ENCODE measurements at places on chromosomes 5 and 9.

- no peak for DNase-seq
Measured at GRCh38 chr9:12695474-12695873, 2.3 kb downstream of the TYRP1 start.

GRCh38 chr9:69458176-69458575, 133.2 kb downstream of the ENTREP1 start:
- no peak for DNase-seq

DNA sequence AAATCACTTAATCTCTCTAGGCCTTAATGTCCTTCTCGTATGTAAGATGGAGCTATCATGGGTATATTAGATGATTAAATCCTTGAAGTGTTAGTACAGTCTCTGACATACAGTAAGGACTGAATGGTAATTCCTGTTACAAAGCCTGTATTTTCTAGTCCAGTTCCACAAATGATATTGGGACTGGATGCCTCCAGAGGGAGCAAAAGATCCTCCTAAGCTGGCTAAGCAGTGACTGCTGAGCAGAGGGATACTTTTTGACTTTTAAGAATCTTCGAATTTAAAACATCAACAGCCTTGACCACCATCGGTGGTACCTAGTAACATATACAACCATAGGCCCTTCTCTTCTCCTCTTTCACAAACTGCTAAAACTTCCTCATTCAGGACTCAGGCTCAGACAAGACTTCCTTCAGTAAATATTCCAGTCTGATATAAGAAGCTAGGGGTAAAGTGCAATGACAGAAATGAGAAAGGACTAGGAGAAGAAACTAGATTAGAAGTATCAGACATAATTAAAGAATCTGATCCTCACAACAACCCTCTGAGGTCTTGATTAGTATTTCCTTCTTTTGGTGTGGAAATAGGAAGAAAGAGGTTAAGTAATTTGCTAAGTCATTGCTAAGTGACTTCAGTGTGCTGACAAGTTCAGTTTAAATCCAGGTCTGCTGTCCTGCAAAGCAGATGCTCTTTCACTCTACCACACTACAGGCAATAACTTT, 13.9 kb downstream of the PTAR1 start:
- peak; percentile 17 for DNase-seq

DNA sequence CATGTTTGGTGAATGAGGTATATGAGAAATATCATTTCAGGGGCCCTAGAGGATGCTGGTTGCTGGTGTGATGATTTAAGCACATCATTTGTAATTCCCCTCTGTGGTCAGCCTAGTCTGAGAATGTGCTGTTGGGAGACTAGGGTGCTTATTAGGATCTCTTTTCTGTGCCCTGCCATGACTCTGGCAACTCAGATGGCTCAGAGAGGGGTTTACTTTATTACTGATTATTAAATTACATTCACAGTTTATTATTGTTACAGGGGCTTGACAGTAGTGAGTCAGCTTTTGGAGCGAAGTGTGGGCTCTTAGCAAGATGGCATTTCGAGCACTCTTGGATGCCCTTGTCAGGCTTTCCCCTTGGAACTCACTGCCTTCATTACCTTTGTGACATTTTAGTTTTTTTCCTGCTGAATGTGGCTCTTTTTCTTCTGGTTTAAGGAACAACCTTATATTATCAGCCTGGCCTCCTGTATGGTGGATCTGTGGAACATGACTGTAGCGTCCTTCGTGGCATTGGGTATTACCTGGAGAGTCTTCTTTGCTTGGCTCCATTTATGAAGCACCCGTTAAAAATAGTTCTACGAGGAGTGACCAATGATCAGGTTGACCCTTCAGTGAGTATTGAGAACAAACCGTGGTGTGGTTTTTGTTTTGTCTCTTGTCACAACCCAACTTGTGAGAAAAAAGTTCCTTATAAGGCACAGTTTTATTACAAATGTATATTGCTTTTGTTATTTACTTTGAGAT, 33.8 kb downstream of the RCL1 start:
- DNase-seq: no peak

DNA sequence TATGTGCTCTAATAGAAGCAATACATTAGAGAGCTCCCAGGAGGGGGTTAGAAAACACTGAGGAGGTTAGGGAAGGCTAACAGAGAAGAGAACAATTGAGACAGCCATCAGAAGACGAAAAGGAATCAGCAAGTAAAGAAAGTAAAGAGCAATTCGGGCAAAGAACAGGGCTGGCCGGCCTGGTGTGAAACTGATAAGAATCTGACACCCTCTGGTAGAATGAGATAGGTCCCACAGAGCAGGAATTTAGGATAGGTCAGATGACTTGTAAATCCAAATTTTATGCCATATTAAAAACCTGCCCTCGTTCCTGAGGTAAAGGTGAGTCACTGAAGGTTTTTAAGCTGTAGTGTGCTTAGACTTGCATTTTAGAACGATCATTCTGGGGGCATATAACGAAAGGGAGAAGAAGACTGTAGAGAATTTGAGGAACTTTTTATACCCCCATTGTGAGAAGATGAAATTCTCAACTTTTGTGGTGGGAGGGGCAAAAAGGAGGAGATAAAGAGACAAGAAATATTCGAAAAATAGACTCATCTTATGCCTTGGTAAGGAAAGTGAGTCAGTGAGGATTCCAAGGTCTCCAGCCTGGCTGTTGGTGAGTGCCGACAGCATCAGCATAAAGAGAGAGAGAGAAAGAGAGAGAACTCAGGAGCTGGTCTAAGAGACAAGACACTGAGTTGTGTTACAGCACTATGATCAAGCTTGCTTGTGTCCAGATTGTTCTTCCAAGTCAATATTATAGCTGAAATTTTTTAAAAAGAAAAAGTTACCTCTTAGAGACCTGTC, 51.3 kb downstream of the TMEM167A start:
- DNase-seq: no peak

- no peak for DNase-seq
Measured at GRCh38 chr5:15267966-15268365, 232.0 kb upstream of the FBXL7 start.

GRCh38 chr5:146967646-146968045, 89.1 kb upstream of the PPP2R2B start:
- DNase-seq: no peak

DNA sequence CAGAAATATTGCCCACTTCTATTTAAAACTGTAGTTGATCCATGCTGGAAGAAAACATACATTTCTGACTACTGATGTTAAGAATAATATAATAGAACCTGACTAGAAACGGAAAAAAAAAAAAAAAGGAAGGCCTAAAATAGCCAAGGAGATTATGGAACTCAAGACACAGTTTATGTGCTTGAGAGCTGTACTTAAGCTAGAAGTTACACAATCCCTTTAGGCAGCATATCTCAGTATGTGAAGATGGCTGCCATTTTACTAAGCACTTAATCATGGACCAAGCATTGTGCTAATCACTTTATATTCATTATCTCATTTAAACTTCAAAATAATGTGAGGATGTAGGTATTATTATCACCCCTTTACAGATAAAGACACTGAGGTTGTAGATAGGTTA, 73.0 kb upstream of the NR4A3 start:
- no peak for DNase-seq

- no peak for DNase-seq
Measured at GRCh38 chr5:40474250-40474649, 205.5 kb upstream of the PTGER4 start.

DNA sequence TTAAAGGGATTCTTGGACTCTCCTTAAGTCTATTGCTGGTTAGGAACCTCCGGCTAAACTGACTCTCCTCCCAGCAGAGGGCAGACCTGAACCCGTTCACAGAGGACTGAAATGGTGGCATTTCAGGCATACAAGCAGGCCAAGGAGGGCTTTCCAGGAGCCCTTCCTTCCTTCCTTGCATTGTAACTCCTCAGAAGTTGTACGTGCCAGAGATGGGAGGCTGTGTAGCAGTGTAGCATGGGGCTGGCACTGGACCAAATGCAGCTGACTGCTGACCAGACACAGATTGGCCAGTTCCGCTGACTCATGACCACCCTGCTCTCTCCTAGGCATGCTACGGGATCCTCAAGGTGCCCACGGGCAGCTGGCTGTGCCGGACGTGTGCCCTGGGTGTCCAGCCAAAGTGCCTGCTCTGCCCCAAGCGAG, 36.4 kb downstream of the JADE2 start:
- no peak for DNase-seq

- DNase-seq: no peak
Measured at GRCh38 chr5:59065554-59065953, 482.7 kb downstream of the RAB3C start.

- DNase-seq: no peak
Measured at GRCh38 chr9:79684711-79685575, 113.2 kb downstream of the TLE4 start.

DNA sequence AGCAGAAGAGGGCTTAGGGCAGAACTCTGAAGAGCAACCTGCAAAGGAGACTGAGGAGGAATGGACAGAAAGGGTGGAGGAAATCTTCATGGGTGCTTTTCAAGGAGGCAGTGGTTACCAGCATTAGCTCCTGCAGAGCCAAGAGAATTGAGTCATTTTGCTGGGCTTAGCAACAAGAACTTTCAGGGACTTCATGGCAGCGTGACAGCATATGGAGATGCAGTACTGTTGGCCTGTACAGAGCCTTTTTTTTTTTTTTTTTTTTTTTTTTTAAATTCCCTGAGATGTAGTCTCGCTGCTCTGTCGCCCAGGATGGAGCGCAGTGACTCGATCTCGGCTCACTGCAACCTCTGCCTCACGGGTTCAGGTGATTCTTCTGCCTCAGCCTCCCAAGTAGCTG, 296.0 kb upstream of the DMRT1 start:
- no peak for DNase-seq

GRCh38 chr9:16315720-16316119, 554.8 kb downstream of the BNC2 start:
- no peak for DNase-seq

- no peak for DNase-seq
Measured at GRCh38 chr9:117458066-117458465, 43.2 kb upstream of the ASTN2 start.

- no peak for DNase-seq
Measured at GRCh38 chr5:97191893-97192292, 8.8 kb upstream of the RIOK2 start.

- DNase-seq: no peak
Measured at GRCh38 chr5:171661143-171661542, 124.5 kb upstream of the SMIM23 start.

- DNase-seq: no peak
Measured at GRCh38 chr5:161535762-161536161, 10.8 kb downstream of the GABRB2 start.

DNA sequence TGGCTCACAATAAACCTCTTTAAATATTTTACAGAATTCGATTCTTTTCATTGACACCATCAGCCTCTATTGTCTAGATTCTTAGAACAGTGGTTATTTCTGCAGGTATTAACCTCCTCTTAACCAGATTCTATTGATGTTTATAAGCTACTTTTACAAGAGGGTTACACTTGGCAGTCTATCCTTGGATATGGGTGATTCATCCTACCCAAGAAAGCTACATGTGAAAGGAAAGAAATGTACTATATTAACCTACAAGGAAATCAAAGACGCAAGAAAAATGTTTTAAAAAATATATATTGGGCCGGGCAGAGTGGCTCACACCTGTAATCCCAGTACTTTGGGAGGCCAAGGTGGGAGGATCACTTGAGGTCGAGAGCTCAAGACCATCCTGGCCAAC, 16.7 kb downstream of the SLC25A25 start:
- DNase-seq: no peak

DNA sequence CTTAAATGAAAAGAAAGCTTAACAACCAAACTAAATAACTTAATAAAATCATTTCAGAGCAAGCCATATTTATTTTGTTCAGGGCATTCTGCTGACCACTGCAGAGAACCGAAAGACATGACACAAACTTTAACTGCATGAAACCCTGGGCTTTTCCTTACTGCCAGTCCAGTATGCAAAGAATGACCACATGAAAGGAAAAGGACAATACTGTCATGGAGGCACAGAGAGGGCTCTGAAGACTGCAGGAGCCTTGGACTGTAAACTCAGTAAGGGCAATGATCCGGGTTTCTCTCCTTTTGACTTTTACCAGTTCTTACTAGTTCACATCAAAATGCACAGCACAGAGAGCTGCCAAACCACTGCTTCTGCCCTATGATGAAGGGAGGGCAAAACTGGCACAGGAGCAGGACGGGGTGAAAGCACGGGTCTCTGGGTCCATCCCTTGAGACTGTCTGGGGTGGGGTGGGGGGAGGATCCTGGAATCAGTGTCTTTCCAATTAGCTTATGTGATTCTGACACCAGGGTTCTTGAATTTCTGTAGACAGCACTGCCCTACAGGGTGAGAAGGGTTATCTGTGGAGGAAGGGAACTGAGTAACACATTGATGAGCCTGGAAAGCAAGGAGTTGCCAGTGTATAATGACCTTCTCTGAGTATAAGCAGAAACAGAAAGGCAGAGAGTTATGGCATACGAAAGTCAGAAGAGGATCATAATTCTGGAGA, 44.7 kb downstream of the RNF130 start:
- DNase-seq: no peak

DNA sequence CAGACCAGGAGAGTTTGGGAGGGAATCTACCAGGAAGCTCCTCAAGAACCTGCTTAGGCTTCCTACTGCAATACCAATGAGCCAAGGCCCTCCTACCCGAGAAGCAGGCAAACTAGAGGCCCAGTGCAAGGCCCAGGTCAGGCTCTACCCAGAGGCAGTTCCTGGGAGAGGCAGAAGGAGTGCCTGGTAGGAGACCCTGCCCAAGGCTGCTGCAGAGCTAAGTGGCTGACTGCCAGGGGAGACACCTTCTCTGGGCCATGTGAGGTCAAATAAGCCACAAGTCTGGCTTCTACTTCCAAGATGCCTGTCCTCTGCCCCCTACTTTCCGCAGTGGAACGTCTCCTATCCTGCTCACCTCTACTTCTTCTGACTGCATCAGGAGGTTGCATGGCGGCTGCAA, 17.8 kb downstream of the ACSL6 start:
- DNase-seq: peak; percentile 73

DNA sequence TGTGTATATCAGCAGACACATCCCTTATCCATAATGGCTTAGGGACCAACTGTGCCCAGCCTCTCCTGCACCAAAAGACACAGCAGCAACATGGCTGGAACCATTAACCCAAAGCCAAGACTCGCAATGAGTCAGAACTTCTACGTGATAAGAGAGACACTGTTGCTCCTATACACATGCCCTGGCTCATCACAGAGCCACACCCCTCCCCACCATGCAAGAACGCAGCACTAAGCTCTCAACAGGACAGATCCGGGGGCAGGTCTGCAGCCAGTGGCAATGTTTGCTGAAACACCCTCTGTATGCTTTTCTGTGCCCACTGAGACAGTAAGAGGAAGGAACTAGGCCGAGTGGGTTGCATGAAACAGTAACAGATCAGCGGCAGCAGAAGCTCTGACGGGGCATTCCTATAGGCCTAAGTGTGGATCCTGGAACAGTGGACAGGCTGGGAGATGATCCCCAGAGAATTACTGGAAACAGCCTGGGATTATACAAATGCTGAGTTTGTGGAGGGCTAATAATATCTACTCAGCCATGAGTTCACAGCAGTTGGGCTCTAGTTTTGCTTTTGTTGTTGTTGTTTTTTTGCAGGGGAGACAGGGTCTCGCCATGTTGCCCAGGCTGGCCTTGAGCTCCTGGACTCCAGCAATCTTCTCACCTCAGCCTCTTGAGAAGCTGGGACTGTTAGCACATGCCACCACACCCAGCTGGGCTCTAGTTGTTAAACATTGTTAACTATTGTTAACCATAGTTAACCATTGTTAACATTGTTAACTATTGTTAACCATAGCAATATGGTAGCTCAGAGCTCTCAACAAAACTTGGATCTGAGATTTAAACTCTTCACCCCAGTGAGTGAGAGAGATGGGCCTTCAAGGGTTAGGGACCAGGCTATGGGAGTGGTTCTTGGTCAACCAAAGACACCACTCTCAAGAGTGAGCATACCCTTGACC, 41.0 kb downstream of the B4GALT1 start:
- DNase-seq: peak; percentile 62

All from hematopoietic multipotent progenitor cell treated with erythropoietin and hydrocortisone succinate and interleukin-3 and kit ligand, for 17 days (in vitro differentiated cells).